AG04450 (cell line): ENCODE measurements at places on chromosomes 6 and 20.
A peak's percentile ranks its signal among the peaks of the same experiment; 100 is the strongest.

GRCh38 chr20:52971498-52972189, 514 bp upstream of the TSHZ2 start:
- no peak for DNase-seq

GRCh38 chr6:170294298-170294730, 3.4 kb upstream of the DLL1 start:
- no peak for DNase-seq

- no peak for DNase-seq
Observed at GRCh38 chr6:35856250-35856649, 51.1 kb downstream of the LHFPL5 start.

- DNase-seq, result peak; percentile 2
Observed at GRCh38 chr6:126625019-126625418, 285.1 kb downstream of the CENPW start.

- no peak for DNase-seq
Observed at GRCh38 chr6:146855889-146856288, 257.1 kb downstream of the ADGB start.

DNA sequence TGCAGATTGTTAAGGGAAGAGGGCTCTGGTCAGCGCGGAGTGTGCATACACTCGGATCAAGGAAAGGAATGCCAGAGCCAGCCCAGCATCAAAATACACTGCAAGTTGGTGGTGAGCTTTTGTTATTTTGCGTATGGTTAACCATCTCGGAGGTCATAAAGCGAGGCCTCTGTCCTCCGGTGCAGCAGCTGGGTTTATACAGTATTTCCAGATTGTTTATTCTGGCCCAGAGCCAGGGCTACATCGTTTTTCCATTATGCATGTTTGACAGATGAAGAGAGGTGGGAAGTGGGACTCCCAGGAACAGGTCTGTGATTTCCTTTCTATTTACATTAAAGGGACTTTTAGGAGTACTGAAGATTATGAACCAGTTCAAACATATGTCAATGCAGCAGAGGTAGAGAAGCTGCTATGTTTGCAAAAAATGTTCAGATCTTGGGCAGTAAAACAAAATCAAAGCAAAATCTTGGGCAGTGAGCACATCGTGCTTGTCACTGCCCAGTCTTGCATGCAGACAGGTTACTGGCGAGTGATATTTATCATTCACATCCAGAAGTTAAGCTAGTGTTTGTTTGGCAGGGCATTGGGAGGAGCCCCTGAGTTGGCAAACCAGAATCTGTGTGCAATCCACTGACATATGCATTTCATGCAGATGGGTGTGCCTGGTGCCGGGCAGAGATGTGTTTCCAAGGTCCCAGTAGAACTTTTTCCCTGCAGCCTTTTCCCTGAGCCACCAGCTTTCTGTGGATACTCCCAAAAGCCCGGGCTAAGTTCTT, 256.3 kb upstream of the TAB2 start:
- peak; percentile 67 for DNase-seq

- no peak for DNase-seq
Observed at GRCh38 chr6:138104618-138105213, 2.5 kb downstream of the PERP start.

GRCh38 chr20:51116765-51117686, 94.1 kb upstream of the KCNG1 start:
- peak; percentile 8 for DNase-seq

GRCh38 chr6:131173680-131174079, 38.4 kb downstream of the AKAP7 start:
- DNase-seq, result no peak

DNA sequence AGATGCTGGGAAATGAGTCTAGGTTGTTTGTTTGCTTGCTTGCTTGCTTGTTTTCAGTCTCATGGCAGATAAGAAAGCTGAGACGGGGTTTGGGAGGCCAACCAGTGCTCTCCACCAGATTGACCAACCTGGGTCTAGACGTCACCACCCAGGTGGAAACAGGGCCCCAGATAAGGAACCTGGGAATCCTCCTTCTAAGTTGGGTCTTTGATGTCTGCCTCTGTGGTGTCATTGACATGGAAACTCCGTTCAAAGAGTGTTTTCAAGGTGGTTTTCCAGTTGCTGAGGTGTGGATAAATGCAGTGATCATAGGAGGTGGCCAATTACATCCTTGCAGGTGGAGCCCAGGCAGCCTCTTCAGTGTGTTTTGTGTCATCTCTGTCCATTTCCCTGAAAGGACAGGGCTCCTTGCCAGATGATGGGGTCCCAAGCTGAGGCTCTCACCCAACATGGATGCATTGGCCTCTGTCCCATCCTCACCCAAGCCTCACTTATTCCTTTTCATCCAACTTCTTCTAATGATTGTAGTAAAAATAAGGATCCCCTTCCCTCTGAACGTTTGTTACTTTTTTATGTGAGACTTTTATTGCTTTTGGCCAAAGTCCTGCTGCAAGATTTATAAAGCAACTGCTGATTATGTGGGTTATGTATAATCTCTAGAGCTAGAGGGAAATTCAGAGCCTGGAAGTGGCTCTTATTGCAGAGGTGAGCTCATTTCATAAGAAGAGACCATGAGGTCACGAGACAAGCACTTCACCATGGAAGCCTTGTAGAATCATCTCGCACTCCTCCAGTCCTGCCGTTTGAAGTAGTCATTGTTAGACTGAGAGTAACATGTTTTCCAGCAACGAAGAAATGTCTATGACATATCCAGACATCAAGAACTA, 32.0 kb upstream of the SYNDIG1 start:
- no peak for DNase-seq
